ENCODE measurements at places on chromosomes 11 and 22. TPM values are rescaled to one million over a fixed set of nuclear protein-coding genes. Genes with fewer than 3 reads are reported as not detected.

DNA sequence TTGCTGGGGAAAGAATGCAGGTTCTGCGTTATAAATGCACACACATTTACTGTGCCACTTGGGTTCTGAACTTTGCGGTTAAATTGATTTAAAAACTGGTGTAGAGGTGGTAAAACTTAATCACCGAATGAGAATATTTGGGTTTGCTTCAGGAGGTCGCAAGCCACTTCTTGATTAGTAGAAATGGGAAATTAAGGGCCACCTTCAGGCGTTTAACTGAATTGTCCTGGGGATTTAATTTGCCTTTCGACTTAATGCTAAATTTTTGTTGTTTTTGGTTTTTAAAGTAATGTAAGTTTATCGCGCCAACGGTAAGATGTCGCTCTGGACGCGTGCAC lies 459 bp upstream of the NCR3LG1 start:
- H3K27me3 ChIP-seq = no peaks in the 10 kb centered on the region
- DNase-seq = no peak
- H3K36me3 ChIP-seq = no peaks in the 10 kb centered on the region
- H3K4me3 ChIP-seq = peak overlapping the region; percentile 61
- H3K4me1 ChIP-seq = peaks cover 29% of the 10 kb centered on the region
- peak overlapping the region; percentile 77 for H3K27ac ChIP-seq

STIM1 gene
- 50.9 TPM for total RNA-seq

- no peak overlapping the region for H3K27ac ChIP-seq
- H3K4me1 ChIP-seq = no peaks in the 10 kb centered on the region
- DNase-seq = no peak
- H3K27me3 ChIP-seq = no peaks in the 10 kb centered on the region
Measured at GRCh38 chr22:17281440-17281841, 62.2 kb upstream of the ADA2 start.

MRGPRF gene
- 12.6 TPM for total RNA-seq

- H3K27me3 ChIP-seq = no peaks in the 10 kb centered on the region
- DNase-seq = no peak
- no peaks in the 10 kb centered on the region for H3K36me3 ChIP-seq
- H3K4me3 ChIP-seq = no peak overlapping the region
- H3K4me1 ChIP-seq = no peaks in the 10 kb centered on the region
Measured at GRCh38 chr11:132490978-132491377, 1041.3 kb downstream of the OPCML start.

DNA sequence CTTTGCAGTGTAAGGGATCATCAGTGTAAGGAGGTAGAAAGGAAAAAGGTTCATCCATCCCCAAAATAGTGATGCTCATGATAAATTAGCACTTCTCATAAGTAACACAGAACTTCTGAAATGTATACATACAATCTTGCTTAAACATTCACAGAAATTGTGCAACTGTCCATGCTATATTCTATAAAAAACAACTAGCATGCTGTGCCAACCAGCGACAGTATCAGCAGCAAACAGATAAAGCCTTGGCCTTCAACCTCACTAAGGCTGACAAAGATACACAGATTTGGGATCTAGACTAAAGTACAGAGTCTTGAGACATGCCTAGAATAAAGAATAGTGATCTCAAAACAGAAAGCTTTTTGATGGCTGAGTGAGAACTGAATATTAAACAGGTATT lies 74.1 kb upstream of the CHRM4 start:
- H3K27me3 ChIP-seq = no peaks in the 10 kb centered on the region
- H3K4me1 ChIP-seq = no peaks in the 10 kb centered on the region
- no peak overlapping the region for H3K27ac ChIP-seq
- no peak for DNase-seq
- no peak overlapping the region for H3K4me3 ChIP-seq

NTM gene
- 21.6 TPM for total RNA-seq

- H3K4me3 ChIP-seq = no peak overlapping the region
- no peak for DNase-seq
- H3K27ac ChIP-seq = peak overlapping the region; percentile 100
- peaks cover 49% of the 10 kb centered on the region for H3K4me1 ChIP-seq
- no peaks in the 10 kb centered on the region for H3K36me3 ChIP-seq
Measured at GRCh38 chr11:65416841-65417701, 5.5 kb upstream of the NEAT1 start.

PIWIL4 gene
- 2.7 TPM for total RNA-seq

DNA sequence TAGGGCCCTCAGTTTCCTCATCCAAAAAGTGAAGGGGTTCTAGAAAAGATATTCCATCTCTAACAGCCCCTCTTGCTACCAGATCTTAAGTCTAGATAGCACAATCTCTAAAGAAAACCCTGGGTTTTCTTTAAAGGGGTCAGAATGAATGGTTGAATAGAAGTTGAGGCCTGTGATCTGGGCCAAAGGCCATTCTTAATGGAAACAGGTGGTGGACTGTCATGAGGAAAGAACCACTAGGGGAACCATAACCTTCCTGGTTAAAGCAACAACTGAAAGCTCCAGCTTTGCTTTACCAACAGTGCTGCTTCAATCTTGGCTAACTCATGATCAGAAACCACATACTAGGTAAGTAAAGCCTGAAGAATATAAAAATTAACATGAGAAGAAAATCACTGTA lies 1.8 kb downstream of the CELF1 start:
- no peak for DNase-seq
- peak overlapping the region; percentile 98 for H3K4me3 ChIP-seq
- no peaks in the 10 kb centered on the region for H3K27me3 ChIP-seq
- H3K36me3 ChIP-seq = no peaks in the 10 kb centered on the region

RFPL1 gene
- not detected for total RNA-seq

PDE2A gene
- total RNA-seq = 13.8 TPM

GRCh38 chr11:95486466-95486865 lies 255.5 kb upstream of the SESN3 start:
- no peak overlapping the region for H3K27ac ChIP-seq
- DNase-seq = peak; percentile 9
- H3K4me3 ChIP-seq = no peak overlapping the region
- no peaks in the 10 kb centered on the region for H3K4me1 ChIP-seq

SPA17 gene
- total RNA-seq = 5.6 TPM

DNA sequence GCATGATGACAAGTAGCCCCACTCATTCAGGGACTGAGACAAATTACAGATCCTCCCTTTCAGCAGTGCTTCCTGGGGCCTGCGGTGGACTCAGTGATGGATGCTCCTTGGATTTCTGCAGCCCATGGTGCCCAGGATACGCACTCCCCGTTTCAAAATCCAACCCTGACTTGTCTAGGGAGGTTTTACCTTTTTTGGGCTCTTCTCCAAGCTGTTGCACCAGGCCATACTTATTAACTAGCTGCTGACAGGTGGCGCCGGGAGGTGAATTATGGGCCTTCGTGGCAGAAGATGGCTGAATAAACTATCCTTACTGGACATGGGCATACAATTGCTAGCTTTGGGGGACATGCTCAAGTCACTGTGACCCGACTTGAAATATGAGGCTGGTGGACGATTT lies 324.3 kb upstream of the SYN3 start:
- no peak overlapping the region for H3K27ac ChIP-seq
- no peak overlapping the region for H3K4me3 ChIP-seq
- H3K27me3 ChIP-seq = no peaks in the 10 kb centered on the region

DNA sequence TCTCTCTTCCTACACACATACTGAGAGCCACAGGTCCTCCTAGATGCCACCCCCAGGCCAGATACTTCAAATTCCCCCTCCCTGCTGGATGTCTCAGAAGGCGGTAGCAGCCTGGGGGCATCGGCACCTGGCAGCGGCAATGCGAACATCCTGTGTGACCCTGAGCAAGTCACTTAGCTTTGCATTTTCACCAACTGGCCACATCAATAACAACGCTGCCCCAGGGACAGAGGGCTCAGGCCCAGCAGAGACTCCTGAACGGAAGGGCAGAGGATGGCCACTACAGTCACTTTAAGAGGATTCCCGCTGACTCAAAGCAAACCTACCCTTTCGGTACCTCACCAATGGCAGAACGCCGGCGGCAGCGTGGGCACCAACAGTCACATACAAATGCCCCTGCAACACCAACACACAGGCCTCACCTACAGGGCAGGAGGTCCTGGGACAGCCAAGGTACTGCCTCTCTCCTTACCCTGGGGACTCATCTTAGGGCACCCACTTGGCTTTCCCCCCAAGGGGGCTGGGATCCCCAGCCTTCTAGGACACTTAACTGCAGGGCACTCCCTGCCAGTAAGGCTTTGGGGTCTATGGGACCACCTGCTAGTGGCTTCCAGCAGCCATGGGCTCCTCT lies 1.6 kb downstream of the LMO1 start:
- no peaks in the 10 kb centered on the region for H3K36me3 ChIP-seq
- no peak for DNase-seq
- peaks cover 90% of the 10 kb centered on the region for H3K27me3 ChIP-seq
- H3K4me1 ChIP-seq = peaks cover 5% of the 10 kb centered on the region

GRCh38 chr22:38251341-38251692 lies 21.5 kb downstream of the TMEM184B start:
- no peaks in the 10 kb centered on the region for H3K36me3 ChIP-seq
- no peaks in the 10 kb centered on the region for H3K27me3 ChIP-seq
- H3K4me3 ChIP-seq = no peak overlapping the region
- H3K4me1 ChIP-seq = peaks cover 16% of the 10 kb centered on the region
- DNase-seq = no peak

DNA sequence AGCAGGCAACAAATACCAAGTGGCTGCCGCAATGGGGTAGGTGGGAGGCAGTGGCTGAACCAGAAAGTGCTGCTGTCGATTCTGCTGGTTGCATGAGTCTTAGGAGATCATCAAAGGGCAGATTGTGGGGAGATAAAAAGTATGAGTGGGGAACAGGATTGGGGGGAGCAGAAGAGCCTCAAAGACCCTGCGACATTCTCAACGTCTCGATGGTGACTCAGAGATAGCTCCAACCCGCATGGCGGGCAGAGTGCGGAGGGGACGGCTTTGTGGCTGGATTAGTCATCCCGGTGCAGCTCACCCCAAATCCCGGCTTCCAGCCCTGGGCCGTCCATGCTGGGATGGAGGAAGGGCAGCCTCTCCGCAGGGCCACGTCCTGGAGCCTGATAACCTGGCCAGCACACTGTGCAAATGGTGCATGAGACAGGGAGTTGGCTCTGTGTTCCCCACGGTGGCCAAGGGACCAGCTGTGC lies 11.6 kb upstream of the RTN4R start:
- no peaks in the 10 kb centered on the region for H3K27me3 ChIP-seq
- H3K4me1 ChIP-seq = no peaks in the 10 kb centered on the region
- H3K4me3 ChIP-seq = no peak overlapping the region
- no peak for DNase-seq
- no peaks in the 10 kb centered on the region for H3K36me3 ChIP-seq
- H3K27ac ChIP-seq = no peak overlapping the region

PHETA2 gene
- 18.7 TPM for total RNA-seq

GRCh38 chr11:23903044-23903704 lies 593.7 kb upstream of the LUZP2 start:
- H3K36me3 ChIP-seq = no peaks in the 10 kb centered on the region
- no peak for DNase-seq
- H3K27me3 ChIP-seq = no peaks in the 10 kb centered on the region
- no peak overlapping the region for H3K4me3 ChIP-seq
- H3K27ac ChIP-seq = no peak overlapping the region

- no peak for DNase-seq
- H3K4me1 ChIP-seq = no peaks in the 10 kb centered on the region
- H3K27ac ChIP-seq = peak overlapping the region; percentile 44
Measured at GRCh38 chr11:6654281-6655019, 1.2 kb downstream of the DCHS1 start.

- no peaks in the 10 kb centered on the region for H3K4me1 ChIP-seq
- DNase-seq = no peak
- no peak overlapping the region for H3K27ac ChIP-seq
- H3K27me3 ChIP-seq = no peaks in the 10 kb centered on the region
- H3K36me3 ChIP-seq = no peaks in the 10 kb centered on the region
Measured at GRCh38 chr11:45262900-45263299, 23.2 kb downstream of the SYT13 start.

DNA sequence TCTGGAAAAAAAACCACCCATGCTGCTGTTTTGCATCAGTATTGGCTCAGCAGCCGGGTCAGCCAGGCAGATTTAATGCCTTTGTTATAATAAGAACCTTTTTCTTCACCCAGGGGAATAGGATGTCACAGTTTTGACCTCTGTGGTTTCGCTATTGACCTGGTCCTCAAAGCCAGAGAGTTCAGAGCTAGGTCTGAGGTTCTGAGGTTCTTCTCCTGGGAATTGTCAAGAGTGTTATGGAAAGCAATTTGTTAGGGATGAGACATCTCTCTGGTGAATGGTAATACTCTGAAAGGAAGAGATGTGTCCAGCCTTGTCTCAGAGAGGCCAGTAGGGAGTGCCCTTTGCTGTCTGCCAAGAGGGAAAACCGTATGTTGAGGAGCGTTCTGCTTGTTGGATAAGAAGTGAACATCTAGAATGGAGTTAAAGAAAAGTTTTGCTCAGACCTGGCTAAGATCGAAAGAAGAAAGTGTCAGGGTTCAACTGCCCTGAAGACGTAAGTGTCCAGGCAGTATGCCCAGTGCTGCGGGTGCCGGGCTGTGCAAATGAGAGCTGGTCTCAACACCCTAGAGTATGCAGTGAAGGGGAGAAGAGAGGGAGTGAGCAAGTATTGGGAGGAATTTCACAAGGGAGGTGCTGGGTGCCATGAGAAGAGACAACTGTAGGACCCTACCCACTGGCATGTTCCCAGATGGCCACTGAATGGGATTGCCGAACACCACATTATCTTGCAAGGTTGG lies 150.9 kb upstream of the TTC12 start:
- no peaks in the 10 kb centered on the region for H3K36me3 ChIP-seq
- no peaks in the 10 kb centered on the region for H3K27me3 ChIP-seq
- H3K27ac ChIP-seq = no peak overlapping the region
- no peak overlapping the region for H3K4me3 ChIP-seq
- no peak for DNase-seq

GRCh38 chr11:121214861-121215260 lies 77.7 kb upstream of the SC5D start:
- H3K27me3 ChIP-seq = no peaks in the 10 kb centered on the region
- DNase-seq = no peak

DNA sequence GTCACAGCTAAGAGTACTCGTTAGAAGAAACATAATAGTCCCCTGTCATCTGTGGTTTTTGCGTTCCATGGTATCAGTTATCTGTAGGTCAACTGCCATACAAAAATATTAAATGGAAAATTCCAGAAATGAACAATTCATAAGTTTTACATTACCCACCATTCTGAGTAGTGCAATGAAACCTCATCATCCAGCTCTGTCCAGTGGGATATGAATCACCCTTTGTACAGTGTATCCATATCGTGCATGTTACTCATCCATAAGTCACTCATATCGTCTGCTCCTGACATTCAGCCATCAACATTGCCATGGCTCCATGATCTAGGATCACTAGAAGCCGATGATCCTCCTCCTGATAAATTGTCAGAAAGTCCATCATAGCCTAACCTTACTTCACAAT lies 174.9 kb upstream of the C11orf87 start:
- DNase-seq = no peak
- H3K27ac ChIP-seq = no peak overlapping the region
- no peaks in the 10 kb centered on the region for H3K36me3 ChIP-seq
- no peaks in the 10 kb centered on the region for H3K27me3 ChIP-seq
- H3K4me3 ChIP-seq = no peak overlapping the region
- no peaks in the 10 kb centered on the region for H3K4me1 ChIP-seq

DNA sequence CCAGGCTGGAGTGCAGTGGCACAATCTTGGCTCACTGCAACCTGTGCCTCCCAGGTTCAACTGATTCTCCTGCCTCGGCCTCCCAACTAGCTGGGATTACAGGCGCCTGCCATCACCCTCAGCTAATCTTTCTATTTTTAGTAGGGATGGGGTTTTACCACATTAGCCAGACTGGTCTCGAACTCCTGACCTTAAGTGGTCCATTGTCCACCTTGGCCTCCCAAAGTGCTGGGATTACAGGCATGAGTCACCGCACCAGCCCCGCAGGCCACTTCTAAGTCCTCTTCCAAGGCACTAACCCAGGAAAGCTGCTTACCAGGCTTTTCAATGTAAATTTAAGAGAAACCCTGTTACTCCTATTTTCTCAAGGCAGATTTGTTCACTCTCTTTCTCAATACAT lies 50.4 kb downstream of the DENND5A start:
- H3K4me3 ChIP-seq = no peak overlapping the region
- H3K27me3 ChIP-seq = no peaks in the 10 kb centered on the region
- peaks cover 42% of the 10 kb centered on the region for H3K4me1 ChIP-seq
- H3K27ac ChIP-seq = no peak overlapping the region

MS4A15 gene
- 8.7 TPM for total RNA-seq

PGA5 gene
- total RNA-seq = 0.47 TPM

Data from left lung (tissue), 14 donors.